Uterus (tissue), 4 donors: ENCODE measurements at places on chromosomes 6 and 20. TPM values are rescaled to one million over a fixed set of nuclear protein-coding genes. Genes with fewer than 3 reads are reported as not detected.

The APMAP gene
- 52.6 TPM for total RNA-seq

The COX4I2 gene
- not detected for total RNA-seq

The MAS1 gene
- under 0.01 TPM for total RNA-seq

The KCNB1 gene
- total RNA-seq: 3.7 TPM

The ASIP gene
- total RNA-seq: not detected

- H3K27ac ChIP-seq: no peak overlapping the region
- no peaks in the 10 kb centered on the region for H3K36me3 ChIP-seq
- no peak for DNase-seq
These were observed 233.6 kb upstream of the MAP3K7 start for GRCh38 chr6:90820436-90820835.

GRCh38 chr6:2959909-2960719 is 11.3 kb downstream of the SERPINB6 start:
- peaks cover 6% of the 10 kb centered on the region for H3K4me1 ChIP-seq
- H3K4me3 ChIP-seq: no peak overlapping the region
- no peak for DNase-seq
- no peaks in the 10 kb centered on the region for H3K27me3 ChIP-seq

DNA sequence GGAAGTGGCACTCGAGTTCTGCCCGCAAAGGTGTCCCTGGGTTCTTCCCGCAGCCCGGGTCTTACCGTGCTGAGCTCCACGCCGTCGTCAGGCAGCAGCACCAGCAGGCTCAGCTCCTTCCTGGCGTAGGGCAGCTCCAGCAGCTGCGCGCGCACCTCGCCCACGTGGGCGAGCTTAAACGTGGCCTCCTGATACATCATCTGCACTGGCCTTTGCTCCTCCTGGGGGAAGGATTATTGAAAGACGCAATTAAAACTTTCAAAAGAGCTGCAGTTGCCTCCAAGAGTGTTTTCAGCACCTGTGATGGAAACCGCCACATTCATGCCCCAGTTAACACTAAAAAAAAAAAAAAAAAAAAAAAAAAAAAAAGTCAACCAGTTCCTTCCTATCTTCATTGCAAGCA is 11.3 kb downstream of the SERPINB9 start:
- DNase-seq: no peak
- H3K4me1 ChIP-seq: no peaks in the 10 kb centered on the region
- H3K27ac ChIP-seq: no peak overlapping the region
- no peaks in the 10 kb centered on the region for H3K36me3 ChIP-seq
- no peaks in the 10 kb centered on the region for H3K27me3 ChIP-seq

- H3K36me3 ChIP-seq: no peaks in the 10 kb centered on the region
- DNase-seq: no peak
- no peaks in the 10 kb centered on the region for H3K4me1 ChIP-seq
- H3K27me3 ChIP-seq: no peaks in the 10 kb centered on the region
- H3K27ac ChIP-seq: no peak overlapping the region
These were observed 649.7 kb upstream of the GJE1 start for GRCh38 chr6:141482796-141483597.

GRCh38 chr6:3872370-3872854 is 23.2 kb downstream of the FAM50B start:
- no peaks in the 10 kb centered on the region for H3K4me1 ChIP-seq
- no peak overlapping the region for H3K4me3 ChIP-seq
- H3K27me3 ChIP-seq: no peaks in the 10 kb centered on the region

DNA sequence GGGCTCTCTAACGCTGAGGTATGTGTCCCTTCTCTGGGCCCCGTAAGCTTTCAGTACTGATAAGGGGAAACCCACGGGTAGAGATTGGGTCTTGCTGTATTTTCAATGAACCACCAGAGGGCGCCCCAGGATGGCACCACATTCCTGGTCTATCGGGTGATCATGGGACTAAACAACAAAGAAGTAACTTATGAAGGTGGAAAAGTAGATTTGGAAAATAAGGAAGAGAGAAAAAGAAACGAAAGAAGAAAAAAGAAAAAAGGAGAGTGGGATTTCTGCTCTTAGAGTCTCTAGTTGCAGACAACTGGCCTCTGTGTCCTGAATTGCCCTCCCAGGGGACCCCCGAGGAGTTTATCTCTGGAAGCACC is 93.8 kb downstream of the GMPR start:
- DNase-seq: peak; percentile 86
- peak overlapping the region; percentile 53 for H3K27ac ChIP-seq
- H3K27me3 ChIP-seq: no peaks in the 10 kb centered on the region
- peaks cover 13% of the 10 kb centered on the region for H3K4me1 ChIP-seq

GRCh38 chr6:146957181-146958093 is 246.8 kb upstream of the STXBP5 start:
- H3K36me3 ChIP-seq: no peaks in the 10 kb centered on the region
- no peak overlapping the region for H3K27ac ChIP-seq
- DNase-seq: no peak
- no peak overlapping the region for H3K4me3 ChIP-seq

DNA sequence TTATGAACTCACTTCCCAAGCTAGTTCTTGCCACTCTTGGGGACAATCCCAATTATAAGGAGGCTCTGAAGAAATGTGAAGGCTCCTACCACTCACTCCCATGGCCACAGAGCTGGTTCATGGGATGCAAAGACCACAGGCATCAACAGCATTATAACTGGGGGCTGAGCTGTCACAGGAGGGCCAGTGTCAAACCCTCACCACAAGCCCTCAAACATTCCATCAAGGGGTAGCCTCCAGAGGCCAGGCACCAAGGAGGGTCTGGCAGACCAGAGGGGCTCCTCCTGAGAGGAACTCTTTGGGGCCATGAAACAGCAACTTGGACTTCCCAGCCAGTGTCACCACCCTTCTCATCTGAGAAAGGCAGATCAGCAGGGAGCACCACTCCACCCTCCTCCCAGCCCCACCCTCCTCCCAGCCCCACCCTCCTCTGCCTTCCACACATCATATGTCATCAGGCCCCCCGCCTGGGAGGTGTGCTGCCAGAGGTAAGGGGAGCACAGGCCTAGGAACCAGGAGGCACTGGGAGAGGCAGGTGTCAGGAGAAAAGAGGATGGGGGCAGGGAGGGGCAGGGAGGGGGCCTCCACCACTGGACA is 1.2 kb upstream of the TSPO2 start:
- H3K4me3 ChIP-seq: no peak overlapping the region
- no peak for DNase-seq
- H3K27ac ChIP-seq: no peak overlapping the region
- no peaks in the 10 kb centered on the region for H3K27me3 ChIP-seq
